Endothelial cell (in vitro differentiated cells): ENCODE measurements at places on chromosomes 1 and 21. TPM values are rescaled to one million over a fixed set of nuclear protein-coding genes. Genes with fewer than 3 reads are reported as not detected.
A peak's percentile ranks its signal among the peaks of the same experiment; 100 is the strongest.

The CD101 gene
- total RNA-seq, result 0.10 TPM

The DNASE2B gene
- not detected for total RNA-seq

The DPT gene
- not detected for total RNA-seq

The RNU1-3 gene
- 3,428 TPM for total RNA-seq

The FCMR gene
- total RNA-seq, result 8.4 TPM

The SPRR2B gene
- total RNA-seq, result not detected

The PTPRC gene
- not detected for total RNA-seq

DNA sequence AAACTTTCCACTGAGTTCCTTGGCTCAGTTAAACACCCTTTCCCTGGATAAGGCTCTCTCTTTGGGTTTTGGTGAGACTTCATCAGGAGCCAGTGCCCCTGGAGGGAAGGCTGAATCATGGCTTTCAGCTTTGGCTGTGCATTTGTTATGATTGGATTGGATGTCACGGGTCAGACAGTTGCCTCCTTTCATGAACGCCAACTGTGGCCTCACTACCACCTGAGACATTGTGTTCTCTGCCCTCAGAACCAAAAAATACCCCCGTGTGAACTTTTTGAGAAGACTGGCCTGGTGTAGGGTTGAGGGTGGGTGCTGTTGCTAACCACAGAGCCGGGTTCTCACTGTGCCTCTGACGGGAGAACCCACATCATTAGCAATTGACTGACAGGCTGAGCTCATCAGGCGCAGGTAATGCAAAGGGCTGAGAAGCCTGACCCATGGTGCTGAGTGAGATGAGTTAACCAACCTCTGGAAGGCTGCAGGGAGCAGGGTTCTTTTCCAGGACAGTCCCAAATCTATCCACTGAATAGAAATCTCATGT is 65.6 kb downstream of the HHAT start:
- DNase-seq, result no peak

DNA sequence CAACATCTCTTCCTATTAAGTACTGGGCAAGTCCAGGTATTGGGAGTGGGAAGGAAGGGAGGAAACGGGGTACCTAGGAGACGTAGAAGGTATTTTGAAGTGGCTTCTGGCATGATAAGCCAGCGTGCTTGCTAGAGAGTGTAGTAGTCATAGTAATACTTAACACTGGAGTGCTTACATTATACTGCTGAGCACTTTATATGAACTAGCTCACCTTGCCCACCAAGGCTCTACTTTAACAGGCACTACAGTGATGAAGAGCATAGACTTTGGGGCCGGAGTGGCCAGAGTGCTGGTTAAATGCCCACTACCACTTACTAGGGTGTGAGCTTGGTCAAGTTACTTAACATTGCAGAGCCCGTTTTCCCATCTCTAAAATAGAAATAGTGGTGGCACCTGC is 61.7 kb downstream of the ACP6 start:
- no peak for DNase-seq

GRCh38 chr1:192061556-192061955 is 96.7 kb upstream of the RGS18 start:
- no peak for DNase-seq

- DNase-seq, result no peak
Measured at GRCh38 chr1:222880587-222880986, 65.7 kb downstream of the DISP1 start.

DNA sequence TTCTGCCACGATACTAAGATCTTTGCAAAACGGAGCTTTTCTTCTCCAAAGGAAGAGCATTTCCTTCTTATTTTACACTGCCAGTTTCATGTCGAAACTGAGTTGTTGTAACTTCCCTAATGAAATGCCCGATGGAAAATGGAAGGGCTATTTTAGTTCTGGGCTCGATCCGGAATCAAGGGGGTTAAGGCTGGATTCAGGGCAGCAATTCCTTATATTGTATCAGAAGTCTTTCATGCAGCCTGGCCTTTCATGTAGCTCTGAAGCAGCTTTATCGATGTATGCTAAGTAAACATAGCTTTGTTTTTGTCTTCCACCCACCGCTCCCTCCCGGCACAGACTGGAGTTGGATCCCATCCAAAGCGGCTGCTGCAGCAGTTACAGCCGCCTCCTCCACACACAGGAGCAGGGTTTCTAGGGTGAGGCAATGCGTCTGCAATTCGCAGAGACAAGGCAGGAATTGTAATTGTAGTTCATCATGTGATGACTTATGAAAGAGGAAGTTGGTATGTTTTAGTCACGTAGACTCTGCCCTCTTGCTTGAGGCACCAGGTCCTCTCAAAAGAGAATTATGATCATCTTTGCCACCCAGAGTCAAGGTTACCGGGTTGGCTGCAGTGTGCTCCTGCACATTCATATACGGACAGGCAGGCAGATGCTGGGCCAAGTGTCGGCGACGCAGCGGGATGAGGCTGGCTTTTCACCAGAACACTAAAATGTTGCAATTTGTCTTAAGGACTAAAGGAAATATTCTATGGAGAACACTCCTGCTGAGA is 2.6 kb upstream of the IRF2BP2 start:
- no peak for DNase-seq

DNA sequence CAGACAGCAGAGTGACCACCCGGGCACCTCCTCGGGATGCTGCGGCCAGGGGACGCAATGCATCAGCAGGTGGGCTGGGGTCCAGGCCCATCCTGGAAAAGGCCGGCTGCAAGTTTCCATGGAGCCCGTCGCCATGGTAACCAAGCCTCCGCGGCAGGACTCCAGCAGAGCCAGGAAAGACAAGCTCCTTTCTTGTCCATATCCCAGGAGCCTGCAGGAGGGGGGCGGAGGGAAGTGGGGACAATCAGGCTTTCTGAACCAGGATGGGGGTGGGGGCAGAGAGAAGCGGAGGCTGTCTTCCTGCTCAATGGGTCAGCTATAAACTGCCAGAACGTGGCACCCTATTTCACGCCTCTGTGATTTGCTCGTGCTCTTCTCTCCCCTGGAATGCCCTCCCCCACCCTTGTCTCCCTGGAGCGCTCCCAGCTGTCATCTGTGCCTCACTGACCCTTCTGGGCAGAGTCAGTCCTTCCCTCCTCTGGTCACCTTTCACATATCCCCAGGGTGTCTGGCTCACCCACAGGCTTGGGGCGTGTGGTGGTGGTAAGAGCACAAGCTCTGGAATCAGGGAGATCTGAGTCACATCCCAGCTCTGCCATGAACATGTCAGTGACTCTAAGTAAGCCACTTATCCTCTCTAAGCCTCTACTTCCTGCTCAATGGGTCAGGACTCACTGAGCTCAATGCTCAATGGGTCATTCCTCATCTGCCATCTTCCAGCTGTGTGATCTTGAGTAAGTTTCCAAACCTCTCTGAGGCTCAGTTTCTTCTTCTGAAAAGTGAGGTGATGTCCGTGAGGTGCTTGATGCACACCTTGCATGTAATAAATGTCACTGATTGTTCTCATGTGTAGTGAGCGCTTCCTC is 58.9 kb upstream of the LAPTM5 start:
- peak; percentile 84 for DNase-seq

- DNase-seq, result no peak
Measured at GRCh38 chr1:223123011-223123610, 19.9 kb downstream of the TLR5 start.

DNA sequence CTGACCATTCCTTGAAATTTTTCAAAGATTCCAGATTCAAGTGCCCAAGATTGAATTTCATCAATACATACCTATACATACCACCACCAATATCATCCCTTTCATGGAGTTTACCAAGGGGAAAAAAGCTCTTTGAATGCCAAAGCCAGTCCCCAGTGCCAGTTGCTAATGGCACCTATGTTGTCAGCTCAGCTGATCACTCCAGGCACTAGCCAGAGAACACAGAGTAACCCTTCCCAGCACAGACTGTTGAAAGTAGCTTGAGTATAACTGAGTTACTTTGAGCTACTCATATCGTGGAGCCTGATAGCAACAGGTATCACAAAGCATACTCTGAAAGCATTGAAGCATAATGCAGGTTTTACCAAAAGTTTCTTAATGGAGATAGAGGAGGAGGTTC is 133.9 kb upstream of the NFIA start:
- no peak for DNase-seq

GRCh38 chr1:186750257-186750656 is 70.0 kb upstream of the PTGS2 start:
- no peak for DNase-seq

- peak; percentile 44 for DNase-seq
Measured at GRCh38 chr21:31554511-31555022, 104.9 kb upstream of the SOD1 start.

GRCh38 chr1:109567877-109568672 is 19.7 kb downstream of the GNAI3 start:
- no peak for DNase-seq

DNA sequence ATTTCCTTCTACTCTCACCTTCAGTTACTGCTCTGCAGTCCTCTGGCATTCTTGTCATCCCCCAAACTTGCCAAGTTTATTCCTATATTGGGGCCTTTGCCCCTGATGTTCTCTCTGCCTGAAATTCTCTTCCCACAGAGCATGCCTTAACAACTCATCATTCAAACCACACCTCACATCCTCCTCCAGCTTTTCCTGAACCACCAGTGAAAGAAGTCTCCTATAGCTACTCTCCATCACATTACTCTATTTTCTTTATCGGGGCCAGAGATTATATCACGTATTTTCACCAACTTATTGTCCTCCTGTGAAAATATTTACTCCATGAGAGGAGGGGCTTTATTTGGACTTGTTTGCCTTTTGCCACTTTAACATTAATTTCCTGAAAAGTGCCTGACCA is 32.1 kb downstream of the EXTL2 start:
- DNase-seq, result no peak

DNA sequence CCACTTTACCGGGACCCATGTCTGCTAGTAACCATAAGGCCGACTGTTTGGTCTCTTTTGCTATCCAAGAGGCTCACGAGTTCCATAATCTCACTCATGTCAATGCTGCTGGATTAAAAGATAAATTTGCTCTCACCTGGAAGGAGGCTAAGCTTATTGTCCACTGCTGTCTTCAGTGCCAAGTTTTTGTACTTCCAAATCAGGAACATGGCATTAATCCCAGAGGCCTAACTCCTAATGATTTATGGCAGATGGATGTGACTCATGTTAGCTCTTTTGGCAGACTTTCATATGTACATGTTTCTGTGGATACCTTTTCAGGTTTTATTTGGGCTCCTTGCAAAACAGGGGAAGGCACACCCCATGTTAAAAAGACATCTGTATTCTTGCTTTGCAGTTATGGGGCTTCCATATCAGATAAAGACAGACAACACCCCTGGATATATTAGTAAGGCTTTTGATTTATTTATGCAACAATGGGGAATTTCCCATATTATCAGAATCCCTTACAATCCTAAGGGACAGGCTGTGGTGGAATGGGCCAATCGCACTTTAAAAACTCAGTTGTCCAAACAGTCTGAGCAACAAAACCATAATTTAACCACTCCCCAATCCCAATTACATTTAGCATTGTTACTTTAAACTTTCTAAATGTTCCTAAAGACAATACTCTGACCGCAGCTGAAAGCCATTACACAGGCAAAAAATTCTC is 162.7 kb downstream of the IER5 start:
- DNase-seq, result no peak

- DNase-seq, result no peak
Measured at GRCh38 chr1:177848577-177848976, 121.3 kb downstream of the SEC16B start.

DNA sequence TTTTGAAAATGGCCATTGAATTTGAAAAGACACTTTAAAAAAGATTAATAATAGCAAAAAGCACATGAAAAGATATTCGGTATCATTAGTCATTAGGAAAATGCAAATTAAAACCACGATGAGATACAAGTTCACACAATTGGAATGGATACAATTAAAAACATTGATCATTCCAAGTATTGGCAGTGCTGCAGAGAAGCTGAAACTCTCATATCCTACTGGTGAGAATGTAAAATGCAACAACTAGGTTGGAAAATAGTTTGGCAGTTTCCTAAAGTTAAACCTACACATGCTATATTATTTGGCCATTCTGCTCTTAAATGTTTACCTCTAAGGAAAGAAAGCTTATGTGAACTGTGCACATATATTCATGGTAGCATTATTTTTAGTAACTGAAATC is 838.7 kb upstream of the PRMT6 start:
- no peak for DNase-seq

DNA sequence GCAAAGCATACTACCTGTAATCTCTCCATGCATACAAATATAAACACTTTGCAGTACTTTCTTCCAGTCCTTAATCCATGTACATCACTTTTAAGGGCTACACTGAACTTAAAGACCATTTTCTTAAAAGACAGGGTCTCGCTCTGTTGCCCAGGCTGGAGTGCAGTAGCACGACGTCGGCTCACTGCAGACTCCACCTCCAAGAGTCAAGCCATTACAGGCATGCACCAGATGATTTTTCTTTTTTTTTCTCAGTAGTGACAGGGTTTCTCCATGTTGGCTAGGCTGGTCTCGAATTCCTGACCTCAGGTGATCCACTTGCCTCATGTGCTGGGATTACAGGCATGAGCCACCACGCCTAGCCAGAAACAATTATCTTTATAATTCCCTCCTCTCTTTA is 22.9 kb downstream of the PUM1 start:
- no peak for DNase-seq

- DNase-seq, result no peak
Measured at GRCh38 chr1:118204648-118205047, 19.6 kb upstream of the SPAG17 start.

- no peak for DNase-seq
Measured at GRCh38 chr1:93692451-93692861, 10.8 kb upstream of the BCAR3 start.

DNA sequence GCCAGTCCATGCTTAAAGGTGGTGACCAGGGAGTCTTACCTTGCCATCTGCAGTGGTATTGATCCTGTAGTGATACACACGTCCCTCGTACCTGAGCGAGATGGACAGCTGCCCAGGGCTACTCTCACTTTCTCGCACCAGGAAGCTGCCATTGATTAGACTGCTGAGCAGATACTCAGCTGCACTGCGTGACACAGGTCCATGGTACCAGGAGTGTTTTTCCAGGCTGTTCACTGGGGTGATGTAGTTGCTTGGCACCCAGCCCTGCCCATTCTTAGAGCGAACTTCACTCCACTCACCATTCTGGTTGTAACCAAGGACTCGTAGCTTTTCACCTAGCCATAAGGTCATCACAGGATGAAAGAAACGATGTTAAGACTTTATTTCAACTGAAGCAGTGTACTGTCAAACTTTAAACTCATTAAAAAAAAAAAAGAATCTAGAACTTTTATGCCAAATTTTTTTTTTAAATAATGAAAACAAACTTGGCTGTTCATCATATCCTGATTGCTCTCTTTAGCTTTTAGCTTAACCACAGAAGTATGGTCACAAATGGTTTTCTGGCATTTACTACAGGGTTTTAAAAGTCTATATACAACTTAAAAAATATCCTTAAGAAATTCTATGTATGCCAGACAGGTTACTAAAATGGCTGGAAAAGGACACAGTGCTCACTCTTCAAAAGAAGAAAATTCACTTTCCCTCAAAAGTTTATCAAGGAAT is 44.6 kb downstream of the TOR3A start:
- no peak for DNase-seq
